Brain (organoid and tissue), 16 donors: ENCODE measurements at places on chromosomes 3 and 15. TPM values are rescaled to one million over a fixed set of nuclear protein-coding genes. Genes with fewer than 3 reads are reported as not detected.

GRCh38 chr15:37056177-37057121, 43.9 kb downstream of the MEIS2 start:
- peak; percentile 55 for DNase-seq

DNA sequence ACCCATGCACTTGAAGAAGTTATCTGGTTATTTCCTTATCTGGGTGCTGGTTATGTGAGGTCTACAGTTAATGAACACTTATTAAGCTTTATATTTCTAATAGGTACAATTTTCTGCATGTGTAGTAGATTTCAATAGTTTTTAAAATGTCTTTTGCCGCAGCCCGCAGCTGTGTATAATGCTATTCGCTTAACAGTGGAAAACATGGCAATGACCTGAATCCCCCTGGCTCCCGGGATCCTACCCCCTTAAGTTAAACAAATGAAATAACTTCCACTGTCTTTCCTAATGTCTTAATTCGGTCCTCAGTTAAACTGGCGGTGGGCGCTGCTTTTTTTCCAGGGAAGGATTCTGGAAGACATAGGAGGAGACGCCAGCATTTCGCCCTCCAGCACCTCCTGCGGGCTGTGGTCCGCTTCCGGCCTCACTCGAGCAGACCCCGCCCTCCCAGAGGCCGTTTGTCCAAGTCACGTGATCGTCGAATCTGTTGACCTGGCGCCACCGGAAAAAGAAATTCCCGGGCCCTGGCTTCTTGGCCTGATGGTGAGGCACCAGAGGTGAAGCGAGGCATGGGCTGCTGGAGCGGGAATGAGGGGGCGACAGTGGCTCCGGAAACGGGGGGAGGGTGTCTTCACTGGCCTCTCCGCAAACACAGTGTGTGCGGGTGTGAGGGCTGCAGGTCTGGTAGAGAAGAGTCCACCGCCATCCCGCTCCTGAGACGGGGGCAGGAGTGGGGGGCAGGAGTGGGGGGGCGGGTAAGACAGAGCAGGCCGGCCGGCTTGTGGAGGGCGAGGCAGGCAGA, 45.6 kb upstream of the CSPG4 start:
- DNase-seq: peak; percentile 95

The OXTR gene
- 0.42 TPM for polyA plus RNA-seq

- no peak for DNase-seq
Observed at GRCh38 chr3:66494959-66495667, 5.7 kb downstream of the LRIG1 start.
